ENCODE measurements at places on chromosomes 11 and 22.

DNA sequence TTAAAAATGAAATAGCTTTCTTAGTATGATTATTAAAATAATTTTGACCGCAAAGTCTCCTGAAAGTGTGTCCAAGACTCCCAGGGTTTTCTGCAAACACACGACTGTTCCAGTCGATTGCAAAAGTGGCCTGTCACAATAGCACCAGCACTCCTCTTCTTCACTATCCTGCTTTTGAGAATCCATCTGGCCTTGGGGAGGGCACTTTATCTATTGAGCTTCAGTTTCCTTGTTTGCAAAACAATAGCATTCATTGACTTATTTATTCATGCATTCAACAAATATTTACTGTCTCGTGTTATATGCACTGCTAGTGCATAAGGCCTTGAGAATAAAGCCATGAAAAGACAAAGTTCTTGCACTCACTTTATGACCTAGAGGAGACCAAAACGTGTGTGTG, 96.2 kb upstream of the NTM start:
- DNase-seq, result no peak

GRCh38 chr11:94472916-94473799, 20.5 kb downstream of the MRE11 start:
- DNase-seq, result no peak

GRCh38 chr22:36194971-36195370, 6.6 kb downstream of the APOL4 start:
- DNase-seq, result no peak

- DNase-seq, result no peak
These were observed 1.4 kb downstream of the MFNG start for GRCh38 chr22:37484480-37485394.

- DNase-seq, result no peak
These were observed 10.1 kb downstream of the SLC5A4 start for GRCh38 chr22:32245042-32245441.

DNA sequence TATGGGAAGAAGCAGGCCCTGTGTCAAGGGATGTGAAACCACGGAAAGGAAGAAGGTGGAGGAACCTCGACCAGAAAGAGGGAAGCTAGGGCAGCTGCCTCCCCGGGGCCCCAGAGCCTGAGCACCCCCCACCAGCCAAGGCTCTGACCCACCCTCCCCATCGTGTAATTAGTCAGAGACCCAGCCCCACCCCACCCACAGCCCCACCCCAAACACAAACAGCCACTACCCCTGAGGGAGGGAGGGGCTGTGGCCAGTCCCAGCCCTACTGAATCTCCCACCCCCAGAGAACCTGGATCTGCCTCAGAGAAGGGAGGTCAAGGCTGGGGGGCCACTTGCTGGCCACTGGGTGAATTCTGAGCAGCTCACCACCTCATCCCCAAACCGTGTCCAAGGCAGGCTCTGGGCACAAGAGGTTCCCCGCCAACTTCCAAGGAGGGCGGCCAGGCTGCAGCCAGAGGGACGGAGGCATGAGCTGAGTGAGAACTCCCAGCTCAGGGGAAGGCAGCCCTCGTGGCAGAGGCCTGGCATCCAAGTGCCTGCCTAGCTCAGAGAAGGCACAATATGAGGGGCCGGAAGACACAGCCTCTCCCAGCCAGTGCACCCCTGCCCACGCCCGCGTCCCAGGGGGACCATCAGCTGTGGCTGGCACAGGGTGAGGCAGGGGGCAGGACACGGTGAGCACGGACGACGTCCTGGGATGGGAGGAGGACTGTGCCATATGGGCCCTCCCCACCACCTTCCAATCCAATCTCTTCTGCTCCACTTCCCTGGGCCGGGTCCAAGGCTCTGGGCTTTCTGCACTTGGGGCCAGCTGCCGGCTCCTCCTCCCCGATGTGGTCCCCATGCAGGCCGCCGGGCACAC, 2.7 kb downstream of the PLXNB2 start:
- DNase-seq, result no peak

DNA sequence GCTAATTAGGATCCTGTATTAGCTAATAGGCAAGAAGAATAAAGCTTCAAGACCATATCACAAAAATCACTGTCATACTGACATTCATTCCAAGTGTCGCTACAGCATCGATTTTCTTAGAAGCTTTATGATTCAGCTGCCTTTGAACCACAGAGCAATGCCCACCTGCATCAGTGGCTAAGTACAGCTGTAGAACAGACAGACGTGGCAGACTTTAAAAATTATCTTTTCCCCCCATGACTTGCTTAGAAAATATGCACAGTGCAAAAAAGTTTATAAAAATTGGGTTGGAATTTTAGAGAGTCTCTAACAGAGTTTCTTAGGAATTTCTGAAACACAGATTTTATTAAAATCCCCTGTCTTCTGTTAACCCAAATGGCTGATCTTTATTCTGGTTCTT, 120.8 kb downstream of the CADM1 start:
- DNase-seq, result no peak

DNA sequence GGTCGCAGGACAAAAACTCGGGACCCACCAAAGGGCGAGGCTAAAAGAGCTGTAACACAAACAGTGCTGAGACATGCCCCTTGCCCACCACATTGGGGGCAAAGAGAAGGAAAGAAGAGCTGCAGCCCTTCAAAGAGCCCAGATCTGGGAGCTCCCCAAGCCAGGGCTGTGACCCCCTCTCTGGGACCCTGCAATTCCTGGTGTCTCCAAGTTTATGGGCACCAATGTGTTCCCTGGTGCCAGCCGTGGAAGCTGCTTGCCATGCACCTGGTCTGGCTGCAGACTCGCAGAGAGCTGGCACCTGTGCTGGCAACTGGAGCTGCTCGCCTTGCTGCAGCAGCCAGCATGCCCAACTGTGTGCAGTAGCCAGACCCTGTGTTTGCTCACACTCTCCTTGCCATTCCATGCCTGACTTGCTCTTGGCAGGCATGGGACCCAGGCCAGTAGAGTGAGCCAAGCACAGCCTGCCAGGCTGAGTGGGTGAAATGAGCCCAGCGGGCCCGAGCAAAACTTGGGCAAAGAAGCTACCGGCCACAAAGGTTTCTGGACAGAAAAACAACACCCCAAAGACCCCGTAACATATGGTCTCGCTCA, 16.0 kb downstream of the RRP8 start:
- no peak for DNase-seq

- DNase-seq, result no peak
These were observed 9.2 kb upstream of the SLC5A12 start for GRCh38 chr11:26731084-26731456.

DNA sequence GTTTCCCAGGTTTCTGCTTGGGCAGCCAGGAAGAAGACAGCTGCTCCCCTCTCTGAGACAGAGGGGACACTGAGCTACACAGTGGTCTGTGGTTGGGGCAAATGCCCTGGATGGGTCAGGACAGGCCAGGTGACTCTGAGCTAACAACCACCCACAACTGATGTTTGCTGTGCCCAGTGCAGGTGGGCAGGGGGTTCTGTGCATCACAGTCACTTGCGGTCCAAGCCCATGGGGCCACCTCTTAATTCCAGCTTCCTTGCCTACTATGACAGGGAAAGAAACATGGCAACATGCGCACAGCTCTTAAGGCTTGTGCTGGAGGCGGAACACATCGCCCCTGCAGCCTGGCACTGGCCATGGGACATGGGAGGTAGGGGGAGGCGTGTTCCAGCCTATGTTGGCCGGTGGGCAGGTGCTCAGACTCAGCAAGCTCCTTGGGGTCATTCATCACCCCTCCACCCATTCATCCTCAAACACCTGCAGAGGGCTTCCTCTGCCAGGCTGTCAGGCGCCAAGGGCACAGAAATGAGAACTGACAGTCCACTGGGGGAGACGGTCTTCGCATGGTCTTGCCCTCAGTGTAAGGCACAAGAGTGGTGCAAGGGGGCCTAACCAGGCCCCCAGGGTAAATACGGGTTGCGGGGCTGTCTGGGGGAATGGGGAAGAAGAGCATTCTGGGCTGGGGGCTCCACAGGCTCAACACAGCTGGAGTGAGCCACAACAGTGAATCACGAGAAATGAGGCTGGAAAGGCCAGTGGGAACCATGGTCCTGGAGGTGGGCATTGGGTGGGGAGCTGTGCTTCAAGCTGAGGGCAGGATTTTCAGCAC, 55.6 kb downstream of the ARFGAP3 start:
- no peak for DNase-seq

DNA sequence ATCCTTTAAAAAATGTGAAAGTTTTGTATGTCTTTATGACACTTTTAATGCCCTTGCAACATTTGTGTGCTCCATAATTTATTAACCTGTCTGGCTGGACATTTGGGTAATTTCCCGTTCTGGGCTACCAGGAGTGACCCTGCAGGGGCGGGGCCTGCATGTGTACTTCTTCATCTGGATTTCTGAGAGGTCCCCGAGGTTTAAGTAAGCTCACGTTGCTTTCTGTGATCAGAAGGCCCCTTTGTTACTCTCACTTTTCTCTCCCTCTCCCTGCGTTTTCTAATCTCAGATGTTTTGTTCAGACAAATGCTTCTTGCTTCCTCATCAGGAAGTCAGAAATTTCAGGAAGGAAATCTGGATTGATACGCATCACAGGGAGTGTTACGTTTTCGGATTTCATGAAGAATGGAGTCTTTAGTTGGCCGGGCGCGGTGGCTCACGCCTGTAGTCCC, 78.9 kb upstream of the CRYBB3 start:
- no peak for DNase-seq

DNA sequence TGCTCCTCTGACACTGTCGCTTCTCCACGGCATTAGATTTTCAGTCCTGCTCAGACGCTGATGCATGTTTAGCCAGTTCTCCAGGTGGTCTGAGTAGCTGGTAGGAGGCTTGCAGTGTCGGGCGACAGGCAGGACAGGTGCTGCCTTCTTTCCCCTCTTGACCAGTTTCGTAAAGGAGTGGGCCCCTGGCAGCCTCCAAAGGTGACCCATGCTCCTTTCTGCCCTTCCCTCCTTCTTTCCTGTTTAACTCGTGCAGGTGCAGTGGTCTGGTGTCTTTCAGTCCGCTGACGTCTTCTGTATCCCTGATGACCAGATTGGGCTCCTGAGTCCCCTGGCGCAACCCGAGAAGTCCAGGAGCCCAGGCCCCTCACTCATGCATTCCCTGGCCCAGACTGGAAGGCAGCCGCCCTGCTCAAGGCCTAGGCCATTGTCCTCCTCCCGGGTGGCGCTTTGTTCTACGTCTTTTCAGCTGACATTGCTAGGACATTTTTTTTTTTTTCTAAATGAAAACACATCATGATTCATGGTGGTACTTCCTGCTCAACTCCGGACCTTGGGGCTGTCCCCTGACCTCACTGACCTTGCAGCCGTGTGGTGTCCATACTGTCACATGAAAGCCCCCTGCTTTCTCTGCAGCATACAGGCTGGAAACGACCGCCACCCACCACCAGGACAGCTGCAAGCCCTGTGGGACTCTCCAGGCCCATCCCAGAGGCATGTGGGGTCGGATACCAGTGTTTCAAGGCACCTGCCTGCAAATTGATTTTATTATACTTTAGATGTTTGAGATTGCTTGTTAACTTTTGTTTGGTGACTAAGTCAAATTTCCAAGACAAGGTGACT, 25.5 kb upstream of the TXNRD2 start:
- no peak for DNase-seq

- DNase-seq, result no peak
These were observed 67.4 kb downstream of the ZBTB44 start for GRCh38 chr11:130247319-130247718.

DNA sequence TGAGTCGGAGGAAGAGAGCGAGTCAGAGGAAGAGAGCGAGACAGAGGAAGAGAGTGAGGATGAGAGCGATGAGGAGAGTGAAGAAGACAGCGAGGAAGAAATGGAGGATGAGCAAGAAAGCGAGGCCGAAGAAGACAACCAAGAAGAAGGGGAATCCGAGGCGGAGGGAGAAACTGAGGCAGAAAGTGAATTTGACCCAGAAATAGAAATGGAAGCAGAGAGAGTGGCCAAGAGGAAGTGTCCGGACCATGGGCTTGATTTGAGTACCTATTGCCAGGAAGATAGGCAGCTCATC, 780 bp downstream of the TRIM44 start:
- DNase-seq, result no peak

DNA sequence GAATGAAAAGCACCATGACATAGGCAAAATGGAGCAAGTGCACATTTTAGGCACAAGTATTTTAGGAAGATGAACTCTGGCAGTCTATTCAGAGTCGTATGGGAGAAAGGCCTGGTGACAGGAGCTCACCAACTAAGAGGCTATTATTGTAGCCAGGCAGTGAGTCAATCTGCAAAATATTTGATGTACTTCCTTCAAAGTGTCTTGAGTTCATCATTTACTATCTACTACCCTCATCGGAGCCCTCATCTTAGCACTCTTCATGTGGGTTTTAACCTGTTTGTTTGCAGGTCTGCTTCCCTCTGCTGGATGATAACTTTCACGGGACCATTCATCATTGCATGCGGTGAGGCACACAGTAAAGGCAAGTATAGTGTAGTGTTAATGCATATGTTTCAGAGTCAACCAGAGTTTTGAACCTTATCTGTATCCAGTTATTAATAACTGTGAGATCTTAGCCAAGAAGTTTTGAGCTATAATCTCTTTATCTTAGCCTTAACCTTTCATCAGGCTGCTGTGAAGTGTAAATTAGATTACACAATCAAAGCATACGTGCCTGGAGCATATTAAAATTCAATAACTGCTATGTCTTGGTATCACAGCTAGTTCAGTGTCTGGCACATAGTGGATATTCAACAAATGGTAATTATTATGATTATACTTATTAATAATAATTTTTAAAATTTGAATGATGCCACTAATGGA, 70.9 kb upstream of the SC5D start:
- DNase-seq, result no peak

DNA sequence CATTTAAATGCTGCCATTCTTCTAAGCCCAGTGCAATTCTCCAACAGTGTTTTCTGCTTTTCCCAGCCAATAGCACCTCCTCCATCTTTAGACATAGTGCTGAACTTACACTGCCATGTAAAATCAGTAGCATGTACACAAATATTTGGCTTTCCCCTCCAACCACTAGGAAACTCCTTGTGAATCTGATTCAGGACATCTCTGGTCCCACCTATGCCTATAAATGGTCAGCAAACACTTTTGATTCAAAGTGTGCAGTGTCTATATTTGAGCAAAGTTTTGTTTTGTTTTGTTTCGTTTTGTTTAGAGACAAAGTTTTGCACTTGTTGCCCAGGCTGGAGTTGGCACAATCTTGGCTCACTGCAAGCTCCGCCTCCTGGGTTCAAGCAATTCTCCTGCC, 24.8 kb downstream of the YPEL4 start:
- DNase-seq, result no peak

DNA sequence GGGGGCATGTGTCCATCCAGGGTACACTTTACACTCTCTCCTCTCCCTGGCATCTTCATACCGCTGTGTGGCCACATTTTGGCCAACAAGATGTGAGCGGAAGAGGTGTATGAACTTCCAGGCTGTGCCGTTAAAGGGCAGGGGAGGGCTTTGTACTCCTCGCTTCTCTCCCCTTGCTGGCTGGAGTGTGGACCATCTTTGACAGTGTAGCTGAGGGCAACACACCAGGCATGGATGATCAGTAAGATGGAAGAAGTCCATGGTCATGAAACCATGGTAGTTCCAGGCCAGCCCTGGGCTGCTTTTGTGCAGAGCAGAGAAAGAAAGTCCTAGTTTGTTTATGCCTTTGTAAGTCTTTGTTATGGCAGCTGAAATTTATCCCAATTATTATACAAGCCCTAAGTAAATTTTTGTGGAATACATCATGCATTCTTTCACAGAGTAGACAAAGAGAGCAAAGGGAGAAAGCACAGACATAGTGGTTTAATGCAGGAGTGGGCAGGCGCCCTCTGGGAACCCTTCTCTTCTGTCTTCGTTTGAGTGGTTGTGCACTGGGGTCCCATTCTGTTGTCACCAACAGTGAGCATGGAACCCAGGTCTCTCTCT, 70.4 kb downstream of the FBXO7 start:
- DNase-seq, result no peak
